ENCODE measurements at places on chromosomes 5 and 9.
A peak's percentile ranks its signal among the peaks of the same experiment; 100 is the strongest.

DNA sequence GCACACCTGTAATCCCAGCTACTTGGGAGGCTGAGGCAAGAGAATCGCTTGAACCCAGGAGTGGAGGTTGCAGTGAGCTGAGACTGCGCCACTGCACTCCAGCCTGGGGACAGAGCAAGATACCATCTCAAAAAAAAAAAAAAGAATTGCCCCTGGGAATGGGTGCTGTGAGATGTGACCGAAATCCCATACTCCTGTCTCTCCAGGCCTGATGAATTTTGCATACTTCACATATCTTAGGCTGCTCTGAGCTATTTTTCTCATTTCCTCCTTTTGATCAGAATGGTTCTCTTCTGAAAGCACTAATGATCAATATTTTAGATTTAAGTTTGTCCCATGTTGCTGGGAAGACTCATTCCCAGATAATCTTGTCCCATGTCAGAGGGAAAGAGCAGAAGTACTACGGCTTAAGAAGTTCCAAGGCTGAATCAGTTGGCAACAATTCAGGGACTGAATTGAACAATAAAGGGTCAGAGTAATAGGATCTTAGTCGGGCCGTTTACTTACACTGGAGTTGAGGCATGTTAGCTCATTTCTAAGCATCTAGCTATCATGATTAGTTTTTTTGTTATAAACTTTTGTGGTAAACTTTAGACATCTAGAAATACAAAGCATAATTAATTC lies 44.2 kb upstream of the TENT2 start:
- peak; percentile 21 for DNase-seq

GRCh38 chr9:113215132-113215531 lies 5.9 kb downstream of the FKBP15 start:
- no peak for DNase-seq

DNA sequence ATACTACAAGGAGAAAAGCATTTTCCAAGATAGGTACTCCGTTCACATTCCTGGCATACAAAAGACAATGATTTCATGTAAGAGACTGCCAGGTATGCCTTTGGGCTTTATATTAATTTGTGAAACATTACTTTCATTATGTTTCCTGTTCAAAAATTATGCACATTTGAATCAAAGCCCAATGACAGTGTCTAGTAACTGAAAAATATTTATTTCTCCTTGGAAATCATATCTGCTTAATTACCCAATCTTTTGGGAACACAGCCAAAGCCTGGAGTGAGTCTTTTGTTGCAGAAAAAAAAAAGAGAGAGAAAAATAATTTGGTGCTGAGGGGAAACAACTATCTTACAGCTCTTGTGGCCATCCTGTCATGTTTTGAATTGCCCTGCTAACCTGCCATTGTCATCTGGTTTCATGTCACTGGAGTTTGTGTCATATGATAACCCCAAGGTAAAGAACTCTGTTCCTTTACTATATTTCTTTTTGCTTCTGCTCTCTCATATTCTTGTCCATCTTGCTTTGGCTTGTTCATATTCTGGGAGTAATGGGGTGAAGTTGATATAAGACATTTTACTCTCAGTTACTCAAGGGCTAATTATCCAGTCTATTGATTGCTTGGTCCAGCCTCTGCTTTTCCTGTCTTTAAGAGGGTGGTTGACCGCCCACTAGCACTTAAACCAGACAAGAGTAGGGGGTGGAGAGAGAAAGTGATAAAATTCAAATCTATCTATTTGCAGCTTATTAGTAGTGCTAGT lies 238.3 kb upstream of the NUDT12 start:
- DNase-seq = no peak

DNA sequence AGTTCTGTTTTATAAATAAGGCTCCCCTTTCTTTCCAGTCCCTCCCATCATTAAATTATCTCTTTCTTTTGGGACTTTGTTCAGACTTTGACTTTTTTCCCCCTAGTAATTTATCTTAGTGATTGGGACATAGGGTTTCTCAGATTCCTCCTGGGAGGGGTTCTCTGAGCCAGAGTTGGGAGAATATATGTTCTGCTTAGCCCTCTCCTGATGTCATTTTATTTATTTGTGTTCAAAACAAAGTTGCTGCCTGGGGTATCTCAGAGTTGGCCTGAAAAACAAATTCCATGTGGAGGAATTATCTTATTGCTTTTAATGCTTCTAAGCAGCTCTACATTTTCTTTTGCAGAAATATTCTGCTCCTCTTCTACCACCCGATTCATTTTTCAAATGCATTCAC lies 211.0 kb downstream of the PCSK5 start:
- DNase-seq = no peak

DNA sequence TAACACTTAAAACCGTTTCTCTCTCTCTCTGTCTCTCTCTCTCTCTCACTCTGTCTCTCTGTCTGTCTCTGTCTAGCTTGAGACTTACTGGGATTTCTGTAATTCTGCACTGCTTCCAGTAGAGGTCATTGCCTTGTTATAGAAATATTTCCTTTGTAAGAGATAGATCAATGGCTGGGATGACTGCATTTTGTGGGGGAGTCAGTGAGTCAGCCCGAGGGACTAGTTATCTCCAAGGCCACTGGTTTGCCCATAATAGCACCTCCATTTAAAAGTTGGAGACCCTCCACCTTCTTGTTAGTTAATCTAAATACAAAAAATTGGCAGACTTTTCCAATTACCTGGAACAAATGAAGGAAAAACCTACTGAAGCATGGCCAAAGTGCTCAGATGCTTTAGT lies 547.2 kb downstream of the LRRC70 start:
- DNase-seq = peak; percentile 56

- DNase-seq = no peak
Measured at GRCh38 chr9:37408933-37409710, 13.4 kb upstream of the GRHPR start.

GRCh38 chr5:108311682-108312081 lies 70.2 kb downstream of the FBXL17 start:
- DNase-seq = no peak

- peak; percentile 80 for DNase-seq
Measured at GRCh38 chr5:130092991-130093390, 188.7 kb downstream of the CHSY3 start.

GRCh38 chr5:17395106-17395880 lies 102.7 kb upstream of the TAF11L2 start:
- DNase-seq = no peak

DNA sequence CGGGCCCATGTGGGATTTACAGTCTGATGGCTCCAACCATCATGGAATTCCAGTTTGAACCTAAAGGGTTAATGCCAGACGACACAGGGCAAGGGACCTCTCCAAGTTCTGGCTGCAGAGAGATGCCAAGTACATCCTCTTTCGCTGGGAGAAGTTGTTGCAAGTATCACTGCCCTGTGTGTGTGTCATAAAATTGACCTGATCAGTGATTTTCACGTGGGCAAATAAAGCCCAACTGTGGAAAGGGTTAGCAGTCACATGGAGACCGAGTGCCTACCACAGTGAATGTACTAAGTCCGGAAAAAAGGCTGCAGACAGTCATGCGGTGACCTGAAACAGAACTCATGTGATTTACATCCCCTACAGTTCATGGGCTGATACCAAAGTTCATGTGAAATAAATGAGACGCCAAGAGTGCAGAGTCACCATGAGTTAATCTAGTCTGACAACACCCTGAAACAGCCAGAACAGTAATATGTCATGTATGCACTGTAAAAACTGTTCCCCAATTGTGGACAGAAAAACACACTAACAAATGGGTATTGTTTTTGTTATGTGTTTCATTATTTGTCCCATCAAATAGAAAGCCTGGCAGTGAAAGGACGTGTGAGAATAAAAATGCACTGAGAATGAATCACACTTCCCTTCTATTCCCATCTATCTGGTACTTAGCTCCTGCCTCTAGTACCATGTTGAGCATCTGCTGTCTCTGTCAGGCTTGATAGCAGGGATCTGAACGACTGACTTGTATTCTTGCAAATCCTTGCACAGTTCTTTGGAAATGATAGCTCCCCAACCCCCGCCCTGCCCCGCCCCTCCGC lies 115.7 kb downstream of the SUSD1 start:
- DNase-seq = peak; percentile 86

DNA sequence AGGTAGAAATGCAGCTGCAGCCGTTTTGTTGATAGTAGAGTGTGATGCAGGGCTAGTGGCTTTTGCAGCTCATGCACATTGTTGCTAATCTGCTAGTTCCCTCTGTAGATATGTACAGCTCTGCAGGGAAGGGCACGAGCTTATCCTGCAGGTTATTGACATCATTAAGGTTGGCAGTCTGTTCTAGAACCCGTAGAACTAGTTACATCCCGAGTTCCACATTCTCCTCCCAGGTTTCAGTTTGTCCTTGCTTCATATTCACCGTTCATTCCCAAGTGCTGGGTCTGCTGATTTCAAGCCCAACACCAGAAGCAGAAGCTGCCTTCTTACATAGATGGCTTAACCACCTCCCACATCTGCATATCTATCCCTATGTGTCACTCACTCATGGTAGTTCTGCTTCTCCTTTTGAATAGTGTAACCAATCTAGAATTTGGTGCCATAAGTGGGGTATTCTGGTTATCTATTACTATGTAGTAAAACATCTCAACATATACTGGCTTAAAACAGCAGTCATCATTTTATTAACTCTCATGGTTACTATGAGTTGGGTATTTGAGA lies 38.1 kb downstream of the CRHBP start:
- no peak for DNase-seq

- DNase-seq = no peak
Measured at GRCh38 chr5:106963630-106964029, 707.1 kb downstream of the EFNA5 start.

DNA sequence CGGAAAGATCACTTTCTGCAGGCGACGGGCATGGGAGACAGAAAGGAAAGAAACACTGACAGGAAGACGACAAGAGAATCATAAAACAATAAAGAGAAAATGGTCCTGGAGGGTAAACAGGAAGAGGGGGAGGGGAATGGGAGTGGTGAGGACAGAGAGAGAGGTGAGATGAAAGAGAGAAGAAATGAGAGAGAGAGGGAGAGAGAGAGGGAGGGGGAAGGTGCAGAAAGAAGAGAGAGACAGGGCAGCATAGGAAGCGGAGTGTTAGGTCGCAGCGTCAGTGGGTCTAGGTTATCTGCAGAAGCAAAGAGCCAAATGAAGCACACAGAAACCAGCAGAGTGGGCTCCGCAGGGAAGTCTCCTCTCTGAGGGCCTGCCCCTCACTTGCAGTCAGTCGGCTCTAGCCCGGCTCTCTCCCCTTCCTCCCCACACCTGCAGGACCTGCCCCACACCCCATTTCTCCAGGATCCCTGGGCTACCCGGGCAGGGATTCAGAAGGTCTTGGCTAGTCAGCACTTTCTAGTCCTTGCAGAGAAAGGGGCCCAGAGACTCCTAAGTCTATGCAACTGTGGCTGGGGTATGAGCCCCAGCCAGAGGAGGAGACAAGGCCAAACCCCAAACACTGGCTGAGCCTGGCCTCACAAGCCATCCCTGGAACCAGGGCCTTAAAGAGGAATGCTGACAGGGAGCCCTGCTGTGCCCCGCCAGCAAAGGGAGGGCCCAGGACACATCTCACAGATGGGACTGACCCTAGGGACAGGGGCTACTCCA lies 29.7 kb upstream of the MEIKIN start:
- no peak for DNase-seq

DNA sequence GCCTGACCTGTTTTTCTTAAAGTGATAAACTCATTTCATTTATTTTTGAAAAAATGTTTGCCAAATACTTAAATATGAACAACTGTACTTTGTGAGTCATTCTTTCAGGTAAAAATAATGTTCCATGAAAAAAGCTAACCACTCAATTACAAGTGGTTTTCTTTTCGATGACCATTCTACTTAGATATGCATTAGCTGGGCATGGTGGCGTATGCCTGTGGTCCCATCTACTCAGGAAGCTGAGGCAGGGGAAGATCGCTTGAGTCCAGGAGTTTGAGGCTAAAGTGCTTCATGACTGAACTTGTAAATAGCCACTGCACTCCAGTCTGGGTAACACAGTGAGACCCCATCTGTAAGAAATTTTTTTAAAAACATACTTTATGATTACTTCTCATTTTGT lies 4.0 kb upstream of the WDR70 start:
- DNase-seq = no peak

DNA sequence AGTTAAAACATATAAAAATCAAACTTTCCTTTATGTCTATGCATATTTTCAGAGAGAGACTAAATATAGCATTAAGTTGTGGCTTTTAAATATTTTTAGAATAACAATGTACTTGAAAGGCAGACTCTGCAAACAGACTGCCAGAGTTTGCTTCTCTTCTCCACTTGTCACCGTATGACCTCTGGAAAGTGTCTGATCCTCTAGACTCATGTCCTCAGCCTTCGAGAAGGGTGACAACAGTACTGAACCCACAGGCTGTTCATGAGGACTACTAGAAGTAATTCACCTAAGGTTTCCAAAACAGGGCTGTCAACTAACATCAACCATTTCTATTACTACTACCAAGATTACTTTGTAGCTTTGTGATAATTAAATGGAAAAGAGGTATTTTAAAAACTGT lies 167.7 kb upstream of the TBCA start:
- DNase-seq = no peak

- no peak for DNase-seq
Measured at GRCh38 chr5:36073595-36074216, 7.0 kb upstream of the UGT3A2 start.

GRCh38 chr5:150465927-150466326 lies 16.4 kb upstream of the RPS14 start:
- no peak for DNase-seq

DNA sequence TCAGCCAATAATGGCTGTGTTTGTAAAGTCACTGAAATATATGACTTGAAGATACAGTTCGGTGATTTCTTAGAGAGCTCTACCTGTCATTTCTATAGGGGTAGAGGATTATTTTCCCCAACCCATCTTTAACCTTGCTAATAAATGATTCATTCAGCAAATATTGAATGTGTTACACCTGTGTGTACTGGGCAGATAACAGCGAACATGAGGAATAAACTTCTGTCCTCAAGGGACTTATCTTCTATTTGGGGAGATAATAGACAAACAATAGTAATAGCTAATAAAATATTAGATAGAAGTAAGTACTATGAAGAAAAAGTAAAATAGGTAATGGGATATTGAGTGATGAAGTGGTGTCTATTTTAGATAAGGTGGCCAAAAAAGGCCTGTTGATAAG lies 9.3 kb downstream of the TTC23L start:
- DNase-seq = no peak

DNA sequence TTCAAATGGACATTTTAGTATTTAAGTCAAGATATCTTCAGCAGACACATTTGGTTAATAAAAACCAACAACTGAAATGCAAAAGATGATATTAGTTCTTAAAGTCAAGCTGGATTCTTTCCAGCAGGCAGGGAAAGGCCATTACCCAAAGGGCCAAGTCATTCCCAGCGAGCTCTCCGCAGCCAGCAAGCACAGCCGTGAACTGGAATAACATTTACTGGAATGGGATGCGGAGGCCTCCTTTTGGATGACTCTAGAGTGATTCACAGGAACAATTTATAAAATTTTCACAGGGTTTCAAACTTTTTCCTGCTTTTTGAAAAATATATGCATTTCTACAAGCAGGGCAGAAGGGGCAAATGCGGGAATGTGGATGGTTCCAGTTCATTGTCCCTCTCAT lies 76.6 kb upstream of the DAB2 start:
- peak; percentile 95 for DNase-seq

GRCh38 chr9:89427621-89428221 lies 70.2 kb downstream of the SEMA4D start:
- DNase-seq = peak; percentile 28

Measured in fibroblast of skin of back (primary cell).